AG04450 (cell line): ENCODE measurements at places on chromosomes 6 and 20.

- DNase-seq: peak; percentile 44
These were observed 10.6 kb downstream of the CTCFL start for GRCh38 chr20:57514273-57514751.

- no peak for DNase-seq
These were observed 214.6 kb downstream of the PRL start for GRCh38 chr6:22082218-22082617.

- DNase-seq: no peak
These were observed 64.2 kb downstream of the GCNT2 start for GRCh38 chr6:10585209-10585845.

GRCh38 chr6:89830170-89830809 lies 610 bp downstream of the CASP8AP2 start:
- no peak for DNase-seq

GRCh38 chr6:32947552-32948465 lies 5.1 kb downstream of the HLA-DMA start:
- DNase-seq: no peak

DNA sequence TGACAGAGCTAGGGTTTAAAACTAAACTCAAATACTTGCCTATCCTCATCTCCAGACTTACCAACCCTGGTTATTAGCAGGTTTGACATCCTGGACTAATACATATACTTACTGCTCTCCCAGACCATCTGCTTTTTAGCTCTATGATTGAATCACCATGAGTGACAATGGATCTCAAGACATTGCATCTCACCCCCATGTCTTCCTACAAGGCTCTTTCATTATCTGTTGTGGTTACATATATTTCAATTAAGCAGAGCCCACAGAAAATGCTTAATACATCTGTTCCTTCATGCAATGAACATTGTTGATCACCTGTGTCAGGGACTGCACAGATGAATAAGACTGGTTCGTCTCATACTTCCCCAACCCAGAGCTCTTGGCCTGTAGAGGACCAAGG lies 19.4 kb downstream of the SAMD3 start:
- no peak for DNase-seq
